NCI-H524 (cell line): ENCODE measurements at places on chromosomes 3 and 15.

- no peak for DNase-seq
Measured at GRCh38 chr3:69313251-69313650, 72.6 kb downstream of the FRMD4B start.

DNA sequence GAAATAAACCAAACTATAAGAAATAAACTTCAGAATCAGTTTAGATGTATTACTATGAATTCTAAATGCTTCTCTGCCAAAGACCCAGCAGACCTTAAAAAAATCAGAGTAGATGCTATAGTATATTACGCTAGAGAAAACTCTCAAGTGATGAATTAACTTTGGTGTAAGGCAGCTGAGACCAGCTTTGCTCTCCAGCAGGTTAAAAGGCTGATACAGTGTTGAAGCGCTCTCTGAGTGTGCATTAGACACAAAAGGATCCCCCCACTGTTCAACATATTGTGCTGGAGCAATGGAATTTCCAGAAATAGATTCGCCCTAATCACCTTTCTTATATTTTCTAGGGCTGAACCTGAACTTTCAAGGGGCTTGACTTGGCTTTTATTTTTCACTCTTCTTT, 190.0 kb downstream of the EFHB start:
- DNase-seq = no peak

GRCh38 chr3:141306922-141307321, 61.4 kb upstream of the ZBTB38 start:
- DNase-seq = no peak

DNA sequence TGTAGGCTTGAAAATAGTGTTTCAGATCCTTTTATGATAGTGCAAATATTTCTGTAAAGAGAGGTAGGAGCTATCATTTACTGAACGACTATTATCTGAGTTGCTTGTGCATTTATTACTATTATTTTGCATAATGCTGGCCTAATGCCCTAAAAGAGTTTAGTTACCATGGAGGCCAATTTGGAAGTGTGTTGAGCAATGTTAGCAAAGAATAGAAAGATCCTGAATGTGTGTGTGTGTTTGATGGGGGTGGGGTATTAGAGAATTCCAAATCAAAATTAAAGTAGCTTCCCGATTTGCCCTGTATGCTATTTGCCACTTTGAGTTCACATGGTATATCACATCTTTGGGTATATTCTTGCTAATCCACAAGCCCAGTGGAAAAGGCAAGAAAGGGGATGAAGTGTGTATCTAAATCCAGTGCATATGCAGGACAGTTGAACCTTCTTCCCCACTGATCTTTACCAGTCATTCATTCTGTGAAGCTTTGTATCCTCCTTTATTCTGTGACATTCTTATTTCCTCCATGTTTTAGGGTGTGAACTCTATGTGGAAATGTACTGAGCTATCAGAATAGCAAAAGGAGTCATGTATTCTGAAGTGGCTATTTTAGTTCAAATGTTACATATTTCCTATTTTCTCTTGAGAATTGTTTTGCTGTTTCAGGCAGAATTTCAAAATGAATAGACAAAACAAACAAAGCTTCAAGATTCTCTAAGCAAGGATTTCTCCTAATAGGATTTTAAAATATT, 45.7 kb upstream of the PLSCR5 start:
- no peak for DNase-seq

GRCh38 chr3:37576996-37577395, 284.7 kb upstream of the CTDSPL start:
- DNase-seq = no peak

DNA sequence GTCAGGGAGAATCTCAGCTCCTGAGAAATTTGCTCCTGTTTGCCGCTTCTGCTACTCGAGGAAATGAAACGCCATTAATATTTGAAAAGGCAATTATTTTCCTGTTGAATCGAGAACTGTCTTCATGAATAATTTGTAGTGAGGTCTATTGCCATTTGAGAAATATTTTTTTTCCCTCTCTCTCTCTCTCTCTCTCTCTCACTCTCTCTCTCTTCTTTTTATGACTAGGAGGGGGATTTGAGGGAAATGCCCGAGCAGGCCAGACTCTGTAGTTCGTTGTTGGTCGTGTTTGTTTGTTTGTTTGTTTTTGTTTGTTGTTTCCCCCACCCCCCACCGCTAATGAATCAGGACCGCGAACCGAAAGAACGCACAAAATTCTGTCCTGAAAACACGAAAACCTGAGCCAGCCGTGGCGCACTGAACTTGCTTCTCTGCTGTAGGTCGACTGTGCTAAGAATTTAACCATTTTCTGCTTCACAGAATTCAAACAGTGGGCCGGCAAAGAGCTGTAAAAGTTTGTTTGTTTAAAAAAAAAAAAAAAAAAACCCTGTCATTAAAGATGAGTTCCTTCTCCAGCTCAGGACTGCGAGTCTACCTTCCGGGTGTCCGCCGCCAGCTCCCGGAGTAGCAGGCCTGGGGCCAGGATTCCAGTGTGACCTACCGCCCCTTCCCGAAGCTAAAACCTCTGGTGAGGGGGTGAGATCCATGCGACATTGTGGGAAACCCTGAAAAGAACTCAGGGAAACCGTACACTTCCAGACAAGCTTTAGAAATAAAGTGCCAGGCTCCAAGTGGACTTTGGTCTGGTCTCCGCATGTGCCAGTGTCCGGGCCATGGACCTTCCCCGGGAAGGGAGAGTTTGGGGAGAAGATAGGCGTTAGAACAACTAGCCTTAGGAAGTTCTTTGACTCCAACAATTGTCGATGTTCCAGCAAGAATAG, 12.1 kb downstream of the ZIC4 start:
- no peak for DNase-seq

- DNase-seq = peak; percentile 46
Measured at GRCh38 chr3:52006017-52006819, 10.5 kb upstream of the RPL29 start.

GRCh38 chr3:55307622-55308021, 179.5 kb downstream of the WNT5A start:
- DNase-seq = no peak

- no peak for DNase-seq
Measured at GRCh38 chr15:54033356-54033860, 55.2 kb downstream of the UNC13C start.

DNA sequence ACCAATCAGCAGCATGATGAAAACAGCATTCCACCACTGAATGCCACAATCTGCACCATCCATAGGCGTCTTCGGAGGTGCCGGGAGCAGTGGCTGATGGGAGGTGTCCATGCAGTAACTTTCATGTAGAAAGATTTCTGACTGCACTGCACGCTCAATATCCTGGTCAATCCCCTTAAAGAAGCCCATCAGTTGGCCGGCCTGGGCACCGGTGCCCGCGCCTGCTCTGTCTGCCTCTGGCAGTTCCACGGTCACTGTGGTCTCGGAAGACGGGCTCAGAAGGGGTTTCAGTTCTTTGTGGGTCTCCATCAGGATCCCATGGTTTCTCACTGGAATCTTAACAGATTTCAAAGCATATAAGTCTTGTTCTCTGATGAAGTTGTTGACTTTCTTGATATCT, 3.9 kb downstream of the LYSMD4 start:
- no peak for DNase-seq

- DNase-seq = no peak
Measured at GRCh38 chr15:101035611-101036010, 116.5 kb downstream of the LRRK1 start.

DNA sequence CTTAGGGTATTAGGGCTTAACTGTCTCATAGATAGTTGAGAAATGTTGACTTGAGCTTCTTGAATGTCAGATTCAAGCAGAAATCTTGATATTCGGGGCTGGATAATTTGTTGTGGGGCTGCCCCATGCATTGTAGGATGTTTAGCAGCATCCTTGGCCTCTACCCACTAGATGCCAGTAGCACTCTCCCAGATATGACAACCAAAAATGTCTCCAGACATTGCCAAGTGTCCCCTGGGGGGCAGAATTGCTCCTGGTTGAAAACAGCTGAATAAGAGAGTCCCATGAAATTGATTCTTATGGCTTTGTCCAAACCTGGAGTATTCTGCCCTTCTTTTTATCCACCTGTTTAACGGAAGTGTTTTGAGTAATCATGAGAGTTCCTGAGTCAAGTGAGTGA, 15.9 kb upstream of the LCMT2 start:
- no peak for DNase-seq

- DNase-seq = no peak
Measured at GRCh38 chr3:151372063-151372820, 12.3 kb downstream of the P2RY12 start.

DNA sequence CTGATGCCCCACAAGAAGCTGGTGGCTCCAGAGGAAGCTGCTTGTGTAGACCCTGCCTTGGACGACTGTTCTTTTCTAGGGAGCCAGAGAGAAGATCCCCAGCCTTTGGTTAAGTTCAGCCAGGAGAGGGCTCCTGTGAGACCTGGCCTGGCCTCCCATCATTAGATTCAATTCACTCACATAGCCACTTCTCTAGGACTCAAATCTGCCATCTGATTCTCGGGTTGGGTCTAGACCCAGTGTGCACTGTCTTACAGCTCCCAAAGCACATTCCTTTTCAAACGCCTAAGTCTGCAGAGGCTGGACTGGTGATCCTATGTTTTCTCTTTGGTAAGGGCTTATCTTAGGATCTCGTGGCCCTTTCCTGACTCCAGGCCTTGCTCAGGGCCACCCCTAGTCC, 81.7 kb upstream of the NPHP3 start:
- peak; percentile 26 for DNase-seq

DNA sequence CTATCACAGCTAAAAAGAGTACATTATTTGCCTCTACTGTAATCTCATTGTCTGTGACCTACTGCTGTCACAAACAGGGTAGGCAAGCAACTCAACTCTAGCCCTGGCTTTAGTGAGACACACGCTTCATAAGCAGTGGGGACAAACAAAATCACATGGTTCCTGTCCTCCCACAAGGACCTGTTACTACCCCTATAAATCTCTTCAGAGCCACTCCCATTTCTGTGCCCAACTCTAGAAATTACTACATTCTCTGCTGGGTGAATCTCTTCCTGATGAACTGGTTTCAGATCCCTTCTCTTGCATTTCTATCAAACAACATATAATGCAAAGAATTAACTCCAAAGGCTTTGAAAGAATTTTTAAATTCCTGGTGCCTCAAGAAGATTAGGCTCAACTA, 117.3 kb downstream of the DMXL2 start:
- no peak for DNase-seq

DNA sequence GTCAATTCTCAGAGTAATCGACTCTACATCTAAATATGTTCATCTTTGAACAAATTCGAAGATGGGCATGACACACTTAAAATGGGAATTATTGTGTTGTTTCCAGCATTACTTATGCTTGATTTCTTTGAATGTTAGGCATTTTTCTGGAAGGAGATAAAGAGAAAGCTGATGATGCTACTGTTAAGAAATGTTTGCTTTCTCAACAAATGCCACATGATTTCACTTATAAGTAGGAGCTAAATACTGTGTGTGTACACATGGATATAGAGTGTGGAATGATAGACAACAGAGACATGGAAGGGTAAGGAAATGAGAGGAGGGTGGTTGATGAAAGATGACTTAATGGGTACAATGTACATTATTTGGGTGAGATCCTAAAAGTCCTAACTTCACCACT, 400.9 kb downstream of the TBL1XR1 start:
- DNase-seq = no peak

GRCh38 chr3:58622436-58622835, 44.1 kb downstream of the FAM3D start:
- DNase-seq = no peak

- no peak for DNase-seq
Measured at GRCh38 chr3:37904601-37905000, 42.9 kb downstream of the CTDSPL start.

DNA sequence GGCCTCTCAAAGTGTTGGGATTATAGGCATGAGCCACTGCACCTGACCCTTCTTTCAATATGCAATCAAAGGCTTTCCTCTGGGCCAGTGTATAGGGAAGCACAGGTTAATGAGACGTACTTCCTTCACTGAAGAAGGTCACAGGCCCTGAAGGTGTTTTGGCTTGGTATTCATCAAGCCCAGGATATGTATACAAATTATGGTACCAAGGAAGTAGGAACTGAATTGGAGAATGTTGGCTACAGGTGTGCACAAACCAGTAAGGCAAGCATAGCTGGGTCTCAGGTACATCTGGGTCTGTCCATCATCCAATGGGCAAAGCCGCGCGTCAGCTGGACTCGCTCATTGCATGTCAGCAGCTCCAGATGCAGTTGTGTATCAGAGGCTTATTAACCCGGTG, 237.9 kb downstream of the ADAMTS17 start:
- no peak for DNase-seq

DNA sequence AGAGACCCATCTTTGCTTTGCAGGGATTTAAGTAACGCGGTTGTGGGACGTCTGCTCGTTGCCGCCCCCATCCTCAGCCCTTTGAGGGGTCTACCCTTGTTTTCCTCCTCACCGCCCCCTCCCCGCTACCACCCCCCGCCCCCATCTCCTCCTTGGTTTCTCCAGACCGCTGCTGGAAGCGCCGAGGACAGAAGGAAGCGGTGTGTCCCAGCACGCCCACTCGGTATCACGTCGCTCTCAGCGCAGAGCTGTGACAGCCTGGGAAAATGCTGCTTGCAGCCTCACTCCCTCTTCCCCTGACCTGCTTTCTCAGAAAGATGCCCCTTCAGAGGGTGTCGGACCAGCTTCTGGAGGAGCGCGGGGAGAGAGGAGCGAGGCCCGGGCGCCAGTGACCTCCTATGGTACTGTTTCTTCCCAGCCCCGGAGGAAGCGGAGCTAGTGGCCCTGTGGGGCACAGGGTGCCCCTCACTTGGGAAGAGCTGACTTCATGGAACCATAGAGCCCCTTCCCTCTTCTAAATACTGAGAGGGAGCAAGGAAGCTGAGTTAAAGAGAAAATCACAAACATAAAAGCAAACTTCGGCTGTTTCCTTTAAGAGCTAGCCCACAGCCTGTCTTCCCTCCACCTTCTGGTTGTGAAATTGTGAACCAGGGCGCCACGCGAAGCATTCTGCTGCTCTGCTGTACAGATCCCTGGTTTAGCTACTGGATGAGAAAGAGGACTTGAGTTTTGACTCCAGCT, 698 bp downstream of the IL1RAP start:
- DNase-seq = peak; percentile 59

DNA sequence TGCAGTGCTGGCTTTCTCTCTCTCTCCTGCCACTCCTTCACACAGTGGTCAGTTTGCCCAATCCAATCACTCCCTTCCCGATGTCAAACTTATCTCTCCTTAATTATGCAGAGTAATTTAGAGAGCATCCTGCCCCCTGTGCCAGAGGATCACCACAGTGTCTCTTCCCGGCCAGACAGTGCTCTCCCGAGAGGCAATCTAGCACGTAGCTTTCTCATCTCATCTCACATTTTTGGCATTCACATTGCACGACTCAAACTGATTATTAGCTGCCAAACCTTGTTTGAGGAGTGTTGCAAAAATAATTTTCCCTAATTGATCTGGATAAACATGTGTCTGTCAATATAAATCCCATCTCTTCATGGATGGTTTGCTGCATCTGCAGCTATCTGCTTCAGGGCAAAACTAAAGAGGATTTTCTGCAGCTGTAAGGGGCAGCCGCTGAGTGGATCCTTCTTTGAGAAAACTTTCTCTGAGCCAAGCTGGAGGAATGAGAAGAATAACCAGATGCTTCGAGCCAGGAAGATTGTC, 37.8 kb downstream of the SSUH2 start:
- no peak for DNase-seq

GRCh38 chr15:60389261-60390077, 8.3 kb downstream of the ANXA2 start:
- no peak for DNase-seq

GRCh38 chr3:114052216-114052615, 4.1 kb downstream of the CCDC191 start:
- no peak for DNase-seq
